ENCODE measurements at places on chromosomes 2 and 18. TPM values are rescaled to one million over a fixed set of nuclear protein-coding genes. Genes with fewer than 3 reads are reported as not detected.

- H3K27ac ChIP-seq, result no peak overlapping the region
- H3K4me3 ChIP-seq, result no peak overlapping the region
- DNase-seq, result no peak
Measured at GRCh38 chr2:4107179-4107578, 403.8 kb downstream of the DCDC2C start.

DNA sequence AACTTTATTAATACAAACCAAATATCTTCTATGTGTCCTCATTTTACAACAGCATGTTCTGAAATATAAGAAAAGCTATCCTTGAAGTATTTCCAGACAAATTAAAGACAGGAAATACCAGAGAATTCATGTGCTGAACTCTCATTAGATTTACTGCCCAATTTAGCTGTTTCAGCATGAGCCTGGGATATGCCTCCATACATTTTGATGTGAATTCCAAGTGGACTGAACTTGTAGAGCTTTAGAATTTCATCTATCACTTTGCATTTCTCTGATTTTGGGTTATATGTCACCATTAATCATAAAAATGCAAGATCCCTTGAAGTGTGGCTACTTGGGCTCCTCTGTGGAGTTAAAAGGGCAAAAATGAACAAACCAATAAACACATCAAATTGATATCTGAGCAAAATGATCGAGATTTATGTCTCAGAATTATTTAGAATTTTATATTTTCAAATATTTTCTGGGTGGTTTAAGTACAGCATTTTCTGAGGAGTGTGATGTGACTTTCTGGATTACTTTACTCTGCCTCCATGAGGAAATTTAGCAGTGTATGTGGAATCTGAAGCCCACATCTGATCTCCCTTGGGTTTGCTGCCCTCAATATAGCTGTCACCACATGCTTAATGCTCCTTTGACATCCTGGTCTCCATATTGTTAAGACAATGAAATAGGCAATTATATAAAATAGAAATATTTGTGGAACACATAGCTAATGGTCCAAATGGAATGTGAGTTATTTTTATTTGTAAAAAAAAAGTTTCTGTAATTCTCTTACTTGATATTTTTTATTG is 206.6 kb upstream of the RBMS1 start:
- H3K4me3 ChIP-seq, result no peak overlapping the region
- peaks cover 7% of the 10 kb centered on the region for H3K4me1 ChIP-seq
- DNase-seq, result no peak
- H3K27ac ChIP-seq, result no peak overlapping the region

Gene SCN3A
- 2.1 TPM for total RNA-seq

Gene PAX3
- total RNA-seq, result not detected

GRCh38 chr2:216872624-216873023 is 12.8 kb upstream of the TNP1 start:
- no peaks in the 10 kb centered on the region for H3K36me3 ChIP-seq
- H3K27ac ChIP-seq, result no peak overlapping the region
- no peak overlapping the region for H3K4me3 ChIP-seq
- no peaks in the 10 kb centered on the region for H3K4me1 ChIP-seq

DNA sequence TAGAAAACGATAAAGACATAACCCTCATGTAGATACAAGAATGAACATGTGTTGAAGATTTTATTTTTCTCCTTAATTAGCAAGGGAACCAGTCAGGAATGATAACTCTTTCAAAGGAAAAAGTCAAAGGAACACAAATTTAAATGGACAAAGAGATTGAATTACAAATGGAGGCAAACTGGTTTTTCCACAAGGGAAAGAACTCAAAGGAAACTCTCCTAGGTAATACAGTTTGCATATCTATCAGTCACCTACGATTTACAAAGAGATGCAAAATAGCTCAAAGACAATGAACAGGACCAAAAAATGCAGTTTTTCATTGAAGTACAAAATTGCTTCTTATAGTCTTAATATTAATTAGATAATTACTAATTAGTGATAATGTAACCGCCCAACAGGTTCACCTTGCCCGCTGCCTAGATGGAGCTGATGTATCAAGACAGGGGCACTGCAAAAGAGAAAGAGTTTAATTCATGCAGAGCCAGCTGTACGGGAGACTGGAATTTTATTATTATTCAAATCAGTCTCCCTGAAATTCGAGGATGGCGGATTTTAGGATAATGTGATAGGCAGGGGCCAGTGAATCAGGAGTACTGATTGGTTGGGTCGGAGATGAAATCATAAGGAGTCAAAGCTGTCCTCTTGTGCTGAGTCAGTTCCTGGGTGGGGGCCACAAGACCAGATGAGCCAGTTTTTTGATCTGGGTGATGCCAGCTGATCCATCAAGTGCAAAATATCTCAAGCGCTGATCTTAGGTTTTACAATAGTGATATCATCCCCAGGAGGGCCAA is 151.0 kb downstream of the TMEM17 start:
- no peaks in the 10 kb centered on the region for H3K27me3 ChIP-seq
- no peaks in the 10 kb centered on the region for H3K4me1 ChIP-seq
- no peak for DNase-seq

Gene ZNF385B
- 62.3 TPM for total RNA-seq

DNA sequence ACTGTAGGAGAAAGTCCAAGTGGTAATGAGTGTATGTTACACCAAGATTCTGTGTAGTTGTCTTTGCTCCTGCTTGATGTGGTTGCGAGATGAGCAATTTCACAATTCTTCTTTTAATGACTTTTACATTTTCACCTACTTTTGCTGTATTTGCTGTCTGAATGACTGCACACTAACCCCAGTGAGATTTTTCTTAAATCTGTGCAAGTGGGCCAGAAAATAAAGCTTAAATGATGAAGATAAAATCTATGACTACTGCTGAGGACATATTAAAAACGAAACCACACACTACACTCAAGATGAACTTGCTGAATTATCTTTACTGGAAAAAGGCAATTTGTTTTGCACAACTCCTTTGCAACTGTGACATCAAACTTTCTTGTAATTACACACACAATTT is 4.1 kb downstream of the LDAH start:
- H3K27ac ChIP-seq, result no peak overlapping the region
- H3K36me3 ChIP-seq, result no peaks in the 10 kb centered on the region
- no peak for DNase-seq
- no peaks in the 10 kb centered on the region for H3K27me3 ChIP-seq
- no peaks in the 10 kb centered on the region for H3K4me1 ChIP-seq
- H3K4me3 ChIP-seq, result no peak overlapping the region

DNA sequence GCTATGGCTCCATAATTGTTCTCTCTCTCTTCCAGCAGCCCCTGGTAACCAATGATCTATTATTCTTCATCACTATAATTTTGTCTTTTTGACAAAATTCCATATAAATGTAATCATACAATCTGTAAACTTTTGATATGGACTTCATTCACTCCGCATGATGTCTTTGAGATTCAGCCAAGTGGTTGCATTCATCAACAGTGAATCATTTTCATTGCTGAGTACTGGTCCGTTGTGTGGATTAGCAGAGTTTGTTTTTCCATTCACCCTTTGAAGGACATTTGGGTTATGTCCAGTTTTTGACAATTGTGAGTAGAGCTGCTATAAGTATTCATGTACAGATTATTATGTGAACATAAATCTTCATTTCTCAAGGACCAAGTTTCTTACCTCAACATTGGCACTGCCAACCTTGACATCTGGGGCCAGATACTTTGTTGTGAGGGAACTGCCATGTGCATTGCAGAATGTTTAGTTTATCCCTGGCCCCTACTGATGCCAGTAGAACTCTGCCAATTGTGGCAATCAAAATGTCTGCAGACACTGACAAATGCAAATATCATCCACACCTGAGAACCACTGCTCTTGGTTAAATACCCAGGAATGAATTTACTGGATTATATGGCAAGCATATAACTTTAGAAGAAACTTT is 48.4 kb upstream of the BCL2L11 start:
- no peak for DNase-seq
- H3K4me1 ChIP-seq, result peaks cover 11% of the 10 kb centered on the region
- peak overlapping the region; percentile 67 for H3K27ac ChIP-seq

GRCh38 chr2:61193670-61194561 is 31.9 kb downstream of the C2orf74 start:
- peaks cover 53% of the 10 kb centered on the region for H3K36me3 ChIP-seq
- no peak for DNase-seq
- no peak overlapping the region for H3K4me3 ChIP-seq

DNA sequence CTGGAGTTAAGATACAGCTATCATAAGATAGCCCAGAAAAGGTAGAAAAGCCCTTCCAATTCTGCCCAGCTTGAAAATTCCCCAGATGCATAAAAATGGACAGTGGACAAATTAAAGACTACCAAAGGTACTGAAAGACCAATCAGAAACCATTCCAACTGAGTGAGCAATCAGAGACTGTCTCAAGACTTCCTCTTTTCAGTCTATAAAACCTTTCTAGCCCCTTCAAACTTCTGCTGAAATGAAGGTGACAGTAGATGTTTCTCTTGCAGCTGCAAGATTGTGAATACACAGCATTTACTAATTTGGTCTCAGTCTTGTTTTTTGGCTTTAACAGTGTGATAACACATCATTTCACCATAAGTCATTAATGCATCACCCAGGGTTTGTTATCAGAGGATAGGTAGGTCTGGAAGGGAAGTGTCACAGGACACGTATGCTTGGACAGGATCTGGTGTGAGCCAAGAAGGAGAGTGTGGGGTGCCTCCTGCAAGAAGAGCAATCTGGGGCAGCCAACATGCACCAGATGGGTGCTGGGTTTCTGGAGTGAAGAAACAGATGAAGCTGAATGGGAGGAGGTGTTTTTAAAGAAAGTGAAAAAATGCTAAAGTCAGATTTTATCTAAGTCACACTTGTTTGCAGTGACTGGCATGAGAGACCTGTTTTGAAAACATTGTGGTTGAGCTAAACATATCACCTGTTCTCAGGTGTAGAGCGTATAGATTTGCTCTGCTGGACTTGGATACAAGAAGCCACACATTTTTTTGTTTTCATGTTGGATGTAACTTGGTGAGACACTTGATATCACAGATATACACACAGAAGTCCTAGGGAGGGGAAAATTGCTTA is 75.3 kb upstream of the DDX18 start:
- H3K27ac ChIP-seq, result no peak overlapping the region
- H3K4me1 ChIP-seq, result no peaks in the 10 kb centered on the region
- no peak for DNase-seq
- H3K27me3 ChIP-seq, result no peaks in the 10 kb centered on the region

GRCh38 chr2:182132605-182133004 is 147.0 kb downstream of the PPP1R1C start:
- no peak overlapping the region for H3K27ac ChIP-seq
- no peak for DNase-seq
- H3K4me3 ChIP-seq, result no peak overlapping the region
- H3K27me3 ChIP-seq, result no peaks in the 10 kb centered on the region
- no peaks in the 10 kb centered on the region for H3K36me3 ChIP-seq
- no peaks in the 10 kb centered on the region for H3K4me1 ChIP-seq

Gene SLC11A1
- total RNA-seq, result 302 TPM

DNA sequence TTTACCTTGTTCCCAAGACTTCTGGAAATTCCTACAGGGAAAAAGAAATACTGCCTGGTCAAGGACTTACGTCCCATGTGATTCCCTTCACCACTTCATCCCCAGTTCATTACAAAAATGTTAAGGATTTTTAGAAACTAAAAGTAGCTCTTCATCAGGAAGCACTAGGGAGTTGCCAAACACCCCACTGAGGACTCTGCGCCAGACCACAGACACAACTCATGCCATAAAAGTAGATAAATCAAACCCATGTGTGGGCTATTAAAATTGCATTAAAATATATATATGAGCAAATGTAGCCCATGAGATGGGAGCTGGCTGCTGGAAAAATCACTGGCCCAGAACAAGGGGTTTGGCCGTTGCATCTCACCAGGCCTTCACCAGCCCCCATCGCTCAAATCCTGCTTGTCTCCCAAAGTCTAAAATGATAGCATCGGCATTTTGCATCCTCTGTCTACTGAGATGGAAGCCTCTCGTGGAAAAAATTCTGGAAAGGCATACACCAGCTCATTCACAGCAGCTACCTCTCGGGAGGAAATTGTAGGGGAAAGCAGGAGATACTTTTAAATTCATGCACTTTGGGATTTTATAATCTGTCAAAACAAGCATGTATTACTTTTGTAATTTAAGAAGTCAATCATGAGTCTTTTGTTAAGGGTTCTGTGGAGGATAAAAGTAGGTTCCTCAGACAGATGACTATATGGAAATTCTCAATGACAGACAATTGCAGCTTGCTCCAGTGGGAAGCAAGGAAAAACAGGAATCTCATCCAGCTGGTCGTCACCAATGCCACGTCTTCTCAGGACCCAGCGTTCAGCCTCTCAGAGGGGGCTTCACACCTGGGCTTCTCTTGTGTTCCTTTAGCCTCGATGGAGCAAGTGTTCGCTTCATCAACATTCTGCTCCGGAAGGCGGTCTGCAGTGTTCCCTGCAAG is 113.9 kb downstream of the MREG start:
- peaks cover 10% of the 10 kb centered on the region for H3K4me1 ChIP-seq
- H3K27me3 ChIP-seq, result no peaks in the 10 kb centered on the region
- H3K4me3 ChIP-seq, result no peak overlapping the region

DNA sequence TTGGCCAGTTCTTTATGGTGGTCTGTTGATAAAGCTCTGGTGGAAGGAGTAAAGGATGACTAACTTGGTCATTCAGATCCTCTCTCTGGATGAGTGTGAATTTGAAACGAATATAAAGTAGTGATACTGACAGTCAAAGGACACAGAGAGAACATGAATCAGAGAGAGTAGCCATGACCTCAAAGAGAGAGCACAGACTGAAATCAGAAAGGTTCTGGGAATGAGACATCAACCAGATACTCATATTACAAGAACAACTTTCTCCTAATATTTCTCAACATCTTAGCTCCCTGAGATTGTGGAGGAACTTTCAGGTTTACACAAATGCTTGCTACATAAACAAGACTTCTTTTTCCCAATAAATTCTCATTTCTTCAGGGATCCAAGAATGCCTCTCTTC is 849.1 kb upstream of the CHAC2 start:
- H3K4me1 ChIP-seq, result no peaks in the 10 kb centered on the region
- H3K27me3 ChIP-seq, result no peaks in the 10 kb centered on the region
- no peaks in the 10 kb centered on the region for H3K36me3 ChIP-seq
- H3K4me3 ChIP-seq, result no peak overlapping the region

- H3K36me3 ChIP-seq, result no peaks in the 10 kb centered on the region
- DNase-seq, result no peak
- H3K4me3 ChIP-seq, result no peak overlapping the region
- H3K4me1 ChIP-seq, result no peaks in the 10 kb centered on the region
- H3K27me3 ChIP-seq, result no peaks in the 10 kb centered on the region
Measured at GRCh38 chr2:210541290-210541902, 15.0 kb upstream of the CPS1 start.

DNA sequence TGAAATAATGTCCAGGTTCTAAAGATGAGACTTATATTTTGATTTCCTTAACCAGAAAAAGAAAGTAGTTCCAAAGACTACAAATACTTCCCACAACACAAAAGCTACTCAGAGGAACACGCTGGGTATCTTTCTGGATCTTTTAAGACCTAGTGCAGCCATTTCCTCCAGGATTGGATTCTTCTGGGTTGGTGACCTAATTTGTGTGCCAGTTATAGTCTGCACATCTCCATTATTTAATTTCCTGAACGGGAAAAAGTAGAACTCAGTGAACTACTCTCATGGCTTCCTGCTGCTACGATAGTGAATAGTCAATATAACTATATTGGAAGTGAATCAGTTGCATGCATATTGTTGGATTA is 1.5 kb downstream of the TMEM87B start:
- no peak for DNase-seq
- H3K4me3 ChIP-seq, result peak overlapping the region; percentile 97
- H3K27me3 ChIP-seq, result no peaks in the 10 kb centered on the region

- no peak for DNase-seq
- H3K27me3 ChIP-seq, result no peaks in the 10 kb centered on the region
- H3K27ac ChIP-seq, result no peak overlapping the region
- H3K4me3 ChIP-seq, result no peak overlapping the region
Measured at GRCh38 chr18:6886797-6887330, 157.3 kb downstream of the ARHGAP28 start.
